Hematopoietic multipotent progenitor cell treated with erythropoietin and hydrocortisone succinate and interleukin-3 and kit ligand, for 8 days (in vitro differentiated cells): ENCODE measurements at places on chromosomes 4 and X.

DNA sequence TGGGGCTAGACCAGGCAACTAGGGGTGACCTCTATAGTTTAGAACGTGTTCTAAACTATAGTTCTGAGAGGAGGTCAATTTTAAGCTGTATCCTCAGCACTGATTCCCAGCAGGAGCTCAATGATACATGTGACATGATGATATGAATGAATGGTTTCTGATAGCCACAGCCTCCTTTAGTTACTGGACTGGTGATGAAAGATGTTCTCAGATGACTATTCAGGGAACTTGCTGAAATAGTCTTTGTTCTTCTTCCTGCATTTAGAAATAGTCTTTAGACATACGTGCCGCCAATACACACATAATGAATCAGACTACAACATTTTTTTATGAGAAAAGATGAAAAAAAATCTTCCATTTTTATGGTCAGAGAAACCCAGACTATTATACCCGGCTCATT is 116.3 kb upstream of the TMEM150C start:
- no peak for DNase-seq

DNA sequence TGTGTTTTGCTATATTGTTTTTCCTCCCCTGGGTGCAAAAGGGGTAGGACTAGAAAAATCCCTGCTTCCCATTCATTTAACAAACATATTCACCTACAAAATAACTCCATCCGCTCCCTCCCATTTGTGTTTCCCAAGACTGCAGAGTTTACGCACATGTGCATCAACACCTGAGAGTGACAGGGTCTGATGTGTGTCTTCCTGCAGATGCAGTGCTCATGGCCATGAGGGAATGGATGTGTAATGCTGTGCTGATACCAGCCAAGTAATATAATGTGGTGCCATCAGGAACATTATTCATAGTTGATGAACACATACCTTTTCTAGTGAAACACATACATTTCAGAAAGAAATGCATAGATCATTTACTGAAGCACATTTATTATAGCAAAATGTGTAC is 83.2 kb downstream of the CXXC4 start:
- DNase-seq = no peak

GRCh38 chr4:168699224-168699878 is 202.5 kb downstream of the PALLD start:
- no peak for DNase-seq

DNA sequence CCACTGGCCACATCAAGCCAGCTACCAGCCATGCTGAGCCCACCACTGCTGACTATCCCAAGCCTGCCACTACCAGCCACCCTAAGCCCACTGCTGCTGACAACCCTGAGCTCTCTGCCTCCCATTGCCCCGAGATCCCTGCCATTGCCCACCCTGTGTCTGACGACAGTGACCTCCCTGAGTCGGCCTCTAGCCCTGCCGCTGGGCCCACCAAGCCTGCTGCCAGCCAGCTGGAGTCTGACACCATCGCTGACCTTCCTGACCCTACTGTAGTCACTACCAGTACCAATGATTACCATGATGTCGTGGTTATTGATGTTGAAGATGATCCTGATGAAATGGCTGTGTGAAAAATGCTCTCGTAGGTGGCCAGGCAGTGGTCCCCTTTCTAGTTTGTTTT is 4.7 kb downstream of the GPR50 start:
- no peak for DNase-seq

- DNase-seq = no peak
Observed at GRCh38 chrX:130758072-130758471, 144.9 kb downstream of the ENOX2 start.

DNA sequence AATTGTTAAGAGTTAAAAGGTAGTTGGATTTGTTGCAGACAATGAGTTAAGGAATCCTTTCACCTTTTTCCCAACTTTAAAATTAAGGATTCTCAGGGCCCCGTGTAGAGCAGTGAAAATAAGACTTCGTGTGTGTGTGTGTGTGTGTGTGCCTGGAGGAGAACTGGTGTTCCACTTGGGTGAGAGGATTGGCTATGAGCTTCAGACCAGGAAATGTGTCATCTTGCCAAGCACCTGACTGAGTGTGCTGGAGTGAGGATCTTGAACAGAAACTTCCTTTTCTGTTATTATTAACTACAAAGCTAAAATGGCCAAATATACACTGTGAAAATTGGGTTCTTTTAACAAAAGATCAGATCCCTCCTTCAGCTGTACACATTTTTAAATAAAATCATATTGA is 113.1 kb upstream of the VCX2 start:
- no peak for DNase-seq

GRCh38 chrX:123731987-123732669 is 724 bp downstream of the THOC2 start:
- peak; percentile 11 for DNase-seq

DNA sequence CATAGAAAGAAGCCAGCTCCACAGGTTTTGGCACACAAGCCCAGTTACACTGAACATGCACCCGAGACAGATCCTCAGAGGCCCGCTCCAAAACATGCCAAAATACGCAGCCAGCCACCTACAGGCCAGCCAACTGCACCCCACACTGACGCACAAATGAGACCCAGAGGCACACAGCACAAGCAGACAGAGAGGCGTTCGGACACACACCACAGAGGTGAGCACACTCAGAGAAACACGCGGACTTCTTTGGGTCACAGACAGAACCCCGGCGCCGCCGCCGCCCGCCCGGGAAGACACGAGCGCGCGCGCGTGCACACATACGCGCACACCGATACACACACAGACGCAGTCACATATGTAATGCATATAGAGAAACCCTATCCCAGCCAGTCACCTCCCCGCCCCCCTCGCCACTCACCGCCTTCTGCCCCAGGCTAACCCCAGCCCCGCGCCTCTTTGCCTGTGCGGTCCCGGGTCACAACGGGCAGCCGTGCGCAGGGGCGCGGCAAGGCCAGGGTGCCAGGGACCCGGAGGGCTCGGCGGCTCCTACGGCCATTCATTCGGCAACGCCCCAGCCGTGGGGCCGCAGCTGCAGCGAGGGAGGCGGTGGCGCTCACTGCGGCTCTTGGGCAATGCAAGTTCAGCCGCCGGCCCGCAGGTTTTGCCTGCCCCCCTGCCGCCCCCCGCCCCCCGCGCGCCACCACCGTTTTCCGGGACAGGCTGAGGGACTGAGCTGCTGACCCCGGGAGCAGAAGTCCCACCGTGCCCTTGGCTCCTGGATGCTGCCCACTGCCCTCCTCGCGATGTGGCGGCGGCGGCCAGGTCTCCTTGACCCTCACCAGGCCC is 553 bp downstream of the SEPTIN6 start:
- DNase-seq = peak; percentile 34
